ENCODE measurements at places on chromosomes 2 and 18.

GRCh38 chr2:180644709-180645108, 335.7 kb upstream of the UBE2E3 start:
- no peak for DNase-seq

GRCh38 chr2:85888020-85888683, 638 bp downstream of the ST3GAL5 start:
- DNase-seq: peak; percentile 7

DNA sequence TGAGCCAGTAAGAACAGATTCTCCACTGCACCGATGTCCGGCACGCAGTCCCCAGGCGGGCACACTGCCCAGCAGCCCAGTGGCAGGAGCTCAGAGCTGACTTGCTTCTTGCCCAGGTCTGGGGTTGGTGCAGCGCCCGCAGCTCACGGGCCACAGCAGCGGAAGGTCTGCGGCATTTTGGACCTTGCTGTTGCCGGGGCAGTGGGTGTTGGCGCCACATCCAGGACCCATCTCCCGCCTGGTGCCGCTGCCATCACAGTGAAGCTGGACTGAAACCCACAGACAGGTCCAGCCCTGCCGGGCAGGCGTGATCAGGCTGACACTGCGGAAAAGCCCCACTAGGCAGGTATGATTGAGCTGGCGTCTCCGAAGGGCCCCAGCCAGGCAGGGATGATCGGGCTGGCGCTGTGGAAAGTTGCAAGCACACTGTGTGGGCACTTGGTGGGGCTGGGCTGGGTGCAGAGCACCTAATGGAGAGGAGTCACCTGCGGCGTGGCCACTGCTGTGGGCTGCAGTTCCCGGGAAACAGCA, 75.5 kb downstream of the SLC66A2 start:
- DNase-seq: no peak

DNA sequence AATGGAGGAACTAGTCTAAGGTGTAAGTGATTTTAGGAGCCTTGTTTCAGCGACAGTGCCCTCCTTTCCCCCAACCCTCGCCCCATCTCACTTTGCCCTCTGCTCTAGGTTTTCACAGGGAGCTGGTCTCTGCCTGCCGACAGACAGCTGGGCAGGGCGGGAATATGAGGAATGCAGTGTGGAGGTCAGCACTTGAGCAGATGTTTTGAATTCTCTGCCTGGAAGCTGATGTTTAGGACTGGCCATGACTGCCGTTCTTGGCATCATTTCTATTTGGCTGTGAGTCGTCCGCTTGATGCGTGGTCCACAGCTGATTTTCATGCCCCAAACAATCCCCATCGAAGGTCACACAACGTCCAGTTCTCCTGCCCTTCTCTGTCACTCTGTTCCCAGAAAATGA, 55.1 kb upstream of the SIX3 start:
- DNase-seq: no peak

- no peak for DNase-seq
Measured at GRCh38 chr2:182941121-182941722, 74.8 kb upstream of the FRZB start.

DNA sequence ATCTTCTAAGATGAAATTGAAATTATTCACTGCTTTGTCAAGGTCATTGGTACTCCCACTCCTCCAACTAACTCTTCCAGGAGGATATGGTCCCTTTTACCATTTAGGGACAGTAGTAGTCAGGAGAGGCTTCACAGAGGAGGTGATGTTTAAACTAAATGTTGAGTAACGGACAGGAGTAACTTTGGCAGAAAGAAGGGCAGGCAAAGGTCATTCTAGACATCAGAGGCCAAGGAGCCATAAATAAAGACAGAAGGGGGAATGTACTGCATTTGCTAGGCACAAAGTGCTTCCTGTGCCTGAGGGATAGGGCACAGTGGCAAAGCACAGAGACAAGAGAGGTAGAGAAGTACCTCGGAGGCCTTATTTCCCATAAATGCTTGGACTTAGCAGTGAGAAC, 14.6 kb upstream of the ACMSD start:
- DNase-seq: no peak

DNA sequence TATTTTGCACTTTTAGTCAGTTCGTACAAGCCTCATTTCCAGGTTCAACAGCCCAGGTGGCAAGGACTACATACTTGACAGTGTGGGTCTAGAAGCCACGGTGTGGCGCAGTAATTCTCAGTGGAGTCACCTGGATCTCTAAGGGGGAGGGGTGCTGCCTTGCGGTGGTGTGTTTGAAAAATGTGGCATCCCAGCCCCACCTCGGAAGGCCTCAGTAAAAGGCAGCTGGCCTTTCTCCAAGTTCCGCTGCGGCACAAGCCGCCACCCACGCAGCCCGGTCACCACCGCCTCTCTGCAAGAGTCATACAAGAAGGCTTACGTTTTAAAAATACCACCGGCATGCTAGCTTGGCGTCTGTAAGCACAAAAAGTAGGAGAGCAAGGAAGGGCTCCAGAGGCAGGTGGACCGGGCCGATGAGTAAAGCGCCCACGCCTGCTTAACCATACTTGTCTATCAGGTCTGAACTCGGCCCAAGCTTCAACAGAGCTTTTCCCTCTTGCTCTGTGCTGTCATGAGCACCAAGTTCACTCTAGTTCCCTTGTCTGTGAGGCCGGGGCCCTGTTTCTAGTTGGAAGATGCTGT, 49.5 kb downstream of the SPRED2 start:
- DNase-seq: peak; percentile 42

GRCh38 chr18:53567929-53568574, 656.4 kb downstream of the MBD2 start:
- no peak for DNase-seq

- DNase-seq: no peak
Measured at GRCh38 chr18:62767321-62767720, 52.0 kb downstream of the PHLPP1 start.

- DNase-seq: no peak
Measured at GRCh38 chr2:105872142-105872728, 127.5 kb downstream of the NCK2 start.

- DNase-seq: no peak
Measured at GRCh38 chr18:36782710-36783109, 46.1 kb downstream of the TPGS2 start.

DNA sequence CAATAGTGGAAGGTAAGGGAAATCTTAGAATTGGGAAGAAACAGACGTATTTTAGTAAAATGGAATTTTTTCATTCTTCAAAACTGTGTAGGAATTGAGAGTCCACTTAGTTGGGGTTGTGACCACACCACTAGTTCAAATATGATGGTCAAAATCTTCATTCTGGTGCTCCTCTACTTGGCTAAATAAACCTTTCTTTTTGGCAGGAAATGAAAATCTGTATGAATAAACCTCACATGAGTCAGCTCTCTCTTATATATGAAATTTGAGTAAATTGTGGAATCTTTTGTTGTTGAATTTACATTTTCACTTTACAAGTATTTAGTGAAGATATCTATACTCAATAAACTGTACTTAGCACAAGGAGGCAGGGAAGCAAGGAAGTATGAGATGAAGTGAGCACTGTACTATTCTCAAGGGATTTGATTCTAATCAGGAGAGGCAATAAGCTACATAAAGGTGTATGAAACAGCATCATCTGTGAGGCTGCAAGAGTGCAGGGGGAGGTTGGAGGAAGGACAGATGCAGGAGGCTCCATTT, 20.5 kb downstream of the IL18R1 start:
- DNase-seq: no peak

- DNase-seq: no peak
Measured at GRCh38 chr2:198134293-198134955, 330.0 kb downstream of the PLCL1 start.

GRCh38 chr2:16644221-16644925, 21.3 kb downstream of the CYRIA start:
- DNase-seq: no peak

GRCh38 chr2:112582314-112582746, 2.1 kb upstream of the CHCHD5 start:
- no peak for DNase-seq

DNA sequence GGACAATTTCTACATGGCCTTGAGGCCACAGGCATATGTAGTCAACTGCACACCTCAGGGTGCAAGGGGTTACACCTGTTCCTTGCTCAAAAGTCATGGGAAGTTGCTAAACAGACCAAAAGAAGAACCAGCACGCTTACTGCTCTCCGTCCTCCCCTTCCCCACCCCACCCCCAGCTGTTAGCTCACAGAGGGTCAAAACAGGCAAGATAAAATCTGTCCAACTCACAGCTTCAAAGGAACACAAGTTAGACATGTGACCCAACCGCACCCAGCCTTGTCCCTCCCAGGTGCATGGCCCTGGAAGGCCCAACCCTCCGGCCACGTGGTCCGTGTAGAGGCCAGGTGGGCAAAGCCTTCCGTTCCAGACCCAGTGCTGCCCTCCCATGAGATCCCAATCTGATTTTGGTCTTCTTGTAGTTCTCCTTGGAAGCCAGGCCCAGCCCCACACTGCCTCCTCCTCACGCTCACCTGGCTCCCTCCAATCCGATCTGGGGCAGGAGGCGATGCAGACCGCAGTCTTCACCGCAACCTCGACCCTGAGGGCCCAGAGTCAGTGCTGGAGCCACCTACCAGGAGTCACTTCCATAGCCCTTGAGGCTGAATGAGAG, 14.5 kb upstream of the ASPRV1 start:
- DNase-seq: no peak

DNA sequence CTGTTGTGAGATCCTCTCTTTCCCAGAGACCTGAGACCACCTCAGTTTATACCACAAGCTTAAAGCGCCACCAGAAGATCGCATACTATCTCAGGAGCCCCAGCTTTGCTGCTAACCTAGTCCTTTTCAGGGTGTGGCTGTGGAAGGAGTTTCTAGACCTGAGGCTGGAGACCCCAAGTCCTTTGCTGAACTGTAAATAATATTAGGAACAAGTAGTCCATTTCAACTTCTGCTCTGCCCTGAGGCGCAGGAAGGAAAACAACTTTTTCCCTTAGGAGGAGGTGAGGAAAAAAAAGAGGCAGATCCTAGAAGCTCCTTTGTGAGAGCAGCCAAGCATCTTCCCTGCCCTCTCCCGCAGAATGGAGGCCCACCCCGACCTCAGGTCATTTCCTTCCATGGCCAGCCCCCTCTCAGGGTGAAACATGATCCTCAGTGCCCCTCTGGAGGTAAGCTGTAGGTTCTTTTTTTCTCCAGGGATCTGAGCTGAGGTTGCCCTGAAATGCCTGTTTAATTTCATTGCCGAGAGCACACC, 122.8 kb upstream of the LGALSL start:
- DNase-seq: no peak

DNA sequence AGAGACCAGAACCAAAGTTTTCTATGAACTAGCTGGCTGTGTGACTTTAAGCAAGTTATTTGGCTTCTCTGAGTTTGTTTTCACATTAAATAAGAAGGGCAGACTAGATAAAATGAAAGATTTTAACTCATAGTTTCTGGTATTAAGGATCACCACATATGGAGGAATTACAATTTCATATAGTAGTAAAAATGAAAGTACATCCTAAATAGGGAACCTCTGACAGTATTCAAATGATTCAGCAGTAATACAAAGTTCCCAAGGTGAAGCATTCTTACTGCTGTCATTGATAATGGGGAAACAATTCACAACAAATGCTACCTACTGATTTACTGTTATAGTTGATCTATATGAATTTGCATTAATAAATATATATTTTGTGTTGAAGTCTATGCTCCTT, 170.3 kb upstream of the VRK2 start:
- DNase-seq: no peak

- no peak for DNase-seq
Measured at GRCh38 chr18:56175330-56176001, 462.9 kb downstream of the TXNL1 start.

DNA sequence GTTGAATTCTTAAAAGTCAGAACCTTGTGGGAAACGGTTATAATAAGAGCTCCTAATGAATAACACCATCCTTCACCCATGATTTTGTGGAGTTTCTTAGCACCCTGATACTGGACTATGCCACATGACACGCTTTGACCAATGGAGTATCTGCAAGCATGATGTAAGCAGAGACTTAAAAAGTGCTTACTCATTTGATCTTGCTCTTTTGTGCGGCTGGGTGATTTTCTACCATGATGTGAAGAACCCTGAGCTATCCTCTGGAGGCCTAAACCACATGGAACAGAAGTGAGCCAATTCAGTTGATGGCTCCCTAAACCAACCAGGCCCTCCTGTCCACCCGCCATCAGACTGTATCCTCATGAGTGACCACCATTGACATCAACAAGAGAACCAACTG, 70.9 kb downstream of the TCF4 start:
- no peak for DNase-seq

DNA sequence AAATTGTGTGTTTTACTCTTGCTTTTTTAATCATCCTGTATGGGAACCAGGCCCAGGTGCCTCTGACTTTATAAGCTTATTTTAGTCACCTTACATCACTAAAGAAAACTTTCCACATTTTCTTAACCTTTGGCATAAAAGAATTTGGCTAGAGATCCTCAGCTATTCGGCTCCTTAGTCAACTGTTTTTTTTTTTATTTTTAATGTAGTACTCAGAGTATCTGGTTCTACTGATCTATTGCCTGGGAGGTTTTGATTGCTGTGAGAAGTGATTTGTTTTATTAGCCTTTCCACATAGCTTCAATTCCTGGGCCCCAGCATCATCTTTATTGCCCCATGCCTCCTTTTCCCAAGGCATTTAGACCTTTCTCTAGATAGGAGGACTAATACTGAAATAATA, 121.0 kb downstream of the MYO1B start:
- no peak for DNase-seq

GRCh38 chr2:149587950-149588487, 444 bp upstream of the MMADHC start:
- no peak for DNase-seq

- no peak for DNase-seq
Measured at GRCh38 chr18:3658529-3658928, 208.6 kb downstream of the TGIF1 start.

DNA sequence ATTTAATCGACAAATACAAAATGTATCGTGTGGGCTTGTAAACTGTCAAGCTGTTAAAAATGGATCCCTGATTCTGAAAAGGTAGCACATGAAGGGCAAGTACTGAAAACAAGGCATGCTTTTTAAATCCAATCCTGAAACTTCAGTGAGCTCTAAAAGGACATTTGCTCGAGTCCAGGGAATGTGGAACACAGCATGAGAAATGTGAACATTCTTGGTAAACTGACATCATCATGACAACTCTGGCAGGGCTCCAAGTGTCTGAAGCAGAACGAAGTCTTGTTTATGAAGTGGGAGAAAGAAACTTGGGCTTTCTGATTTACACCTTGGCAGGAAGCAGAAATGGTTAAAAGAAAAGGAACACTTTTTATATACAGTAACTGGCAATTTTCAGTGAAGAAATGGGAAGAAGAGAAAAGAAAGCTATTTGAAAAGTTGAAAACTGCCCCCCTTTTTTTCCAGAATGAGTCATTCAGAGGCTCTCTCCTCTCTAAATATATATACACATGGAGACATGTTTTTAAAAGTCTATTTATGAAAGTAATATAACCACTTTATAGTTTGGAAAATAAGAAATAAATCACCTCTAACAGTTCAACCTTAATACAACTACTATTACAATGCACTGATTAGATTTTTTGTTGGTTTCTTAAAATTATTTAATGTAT, 120.8 kb downstream of the GAREM1 start:
- DNase-seq: no peak

All from T-helper 9 cell (primary cell).